NAMALWA (cell line): ENCODE measurements at places on chromosomes 6 and 20.

GRCh38 chr6:89790403-89790802 lies 29.2 kb downstream of the MDN1 start:
- no peak for DNase-seq

DNA sequence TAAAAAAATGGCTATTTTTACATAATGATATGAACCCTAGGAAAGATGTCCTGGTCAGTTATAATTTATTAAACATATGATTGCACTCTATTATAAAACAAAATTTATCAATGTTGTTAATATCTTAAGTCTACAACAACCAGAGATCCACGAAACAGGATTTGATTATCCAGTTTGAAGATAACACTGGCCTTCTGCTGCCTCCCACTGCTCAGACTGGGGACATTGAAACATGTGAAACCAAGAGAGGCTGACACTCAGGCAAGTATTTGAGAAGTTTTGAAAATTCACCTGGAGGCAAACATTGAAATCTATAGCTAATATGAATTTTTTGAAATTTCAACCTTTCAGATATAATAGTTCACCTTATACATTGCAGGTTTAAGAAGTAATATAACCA lies 219.3 kb upstream of the HSF2 start:
- DNase-seq, result no peak

DNA sequence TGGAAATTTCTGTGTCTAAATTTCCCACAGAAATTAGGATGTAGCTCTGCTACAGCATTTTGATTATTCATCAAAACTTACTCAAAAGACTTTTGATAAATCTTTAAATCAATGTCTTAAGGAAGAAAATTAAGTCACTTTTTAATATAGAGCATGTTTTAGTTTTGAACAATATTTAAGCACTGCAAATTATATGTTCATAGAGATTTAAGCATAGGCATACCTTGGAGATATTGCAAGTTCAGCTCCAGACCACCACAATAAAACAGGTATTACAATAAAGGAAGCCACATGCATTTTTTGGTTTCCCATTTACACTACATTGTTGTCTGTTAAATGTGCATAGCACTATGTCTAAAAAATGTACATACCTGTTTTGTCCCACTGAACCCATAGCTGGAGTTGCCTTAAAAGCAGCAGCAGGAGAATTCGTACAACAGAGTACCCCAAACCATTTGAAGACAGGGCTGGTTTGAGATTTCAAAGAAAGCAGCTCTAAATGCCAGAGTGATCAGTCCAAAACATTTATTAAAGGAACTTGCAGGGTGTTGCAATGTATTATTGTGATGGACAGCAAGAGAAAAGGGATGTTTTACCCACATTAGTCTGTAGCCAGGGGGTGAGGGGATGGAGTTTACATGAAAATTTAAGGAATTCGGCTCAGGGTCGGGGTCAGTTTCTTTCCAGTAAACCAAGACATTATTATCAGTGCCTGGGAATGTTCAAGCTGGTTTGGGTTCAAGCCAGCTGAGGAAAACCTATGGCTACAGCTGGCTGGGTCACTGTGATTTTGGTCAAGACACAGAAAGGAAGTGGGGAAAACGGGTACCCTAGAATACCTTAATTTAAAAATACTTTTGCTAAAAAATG lies 6.3 kb upstream of the LOC128125822 start:
- no peak for DNase-seq

GRCh38 chr6:47260021-47260420 lies 49.7 kb downstream of the TNFRSF21 start:
- DNase-seq, result no peak

DNA sequence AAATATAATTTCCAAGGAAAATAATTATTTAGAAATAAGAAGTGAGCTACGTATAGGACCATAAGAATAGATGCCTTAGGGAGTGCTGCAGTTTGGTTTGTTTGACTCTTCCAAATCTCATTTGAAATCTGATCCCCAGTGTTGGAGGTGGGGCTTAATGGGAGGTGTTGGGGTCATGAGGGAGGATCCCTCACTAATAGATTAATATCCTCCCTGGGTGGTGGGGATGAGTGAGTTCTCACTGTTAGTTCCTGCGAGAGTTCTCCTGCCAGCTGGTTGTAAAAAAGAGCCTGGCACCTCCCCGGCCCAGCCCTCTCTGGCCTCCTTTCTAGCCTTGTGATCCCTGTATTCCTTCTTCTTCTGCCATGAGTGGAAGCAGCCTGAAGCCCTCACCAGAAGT lies 69.3 kb downstream of the RCAN2 start:
- no peak for DNase-seq

DNA sequence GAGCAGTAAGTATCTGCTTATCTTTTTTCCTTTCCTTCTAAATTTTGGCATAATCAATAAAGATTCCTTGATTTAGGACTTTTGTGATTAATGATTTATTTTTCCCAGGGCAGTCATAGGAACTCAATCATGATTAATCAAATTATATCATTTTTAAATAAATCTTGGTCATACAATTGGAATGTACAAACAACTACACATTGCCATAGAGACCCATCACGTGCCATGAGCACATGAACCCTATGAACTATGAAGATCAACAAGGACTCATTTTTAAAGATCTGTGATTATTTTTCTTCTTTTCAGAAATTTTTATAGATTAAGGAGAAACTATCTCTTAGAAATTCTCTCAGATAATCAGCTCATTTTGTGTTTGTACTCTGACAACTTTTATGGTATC lies 622.4 kb downstream of the BCKDHB start:
- no peak for DNase-seq

GRCh38 chr6:2952557-2953095 lies 18.7 kb downstream of the SERPINB6 start:
- DNase-seq, result peak; percentile 86

- DNase-seq, result no peak
Observed at GRCh38 chr6:144651234-144651633, 366.1 kb downstream of the UTRN start.

GRCh38 chr6:158545043-158545966 lies 14.6 kb upstream of the TMEM181 start:
- no peak for DNase-seq

DNA sequence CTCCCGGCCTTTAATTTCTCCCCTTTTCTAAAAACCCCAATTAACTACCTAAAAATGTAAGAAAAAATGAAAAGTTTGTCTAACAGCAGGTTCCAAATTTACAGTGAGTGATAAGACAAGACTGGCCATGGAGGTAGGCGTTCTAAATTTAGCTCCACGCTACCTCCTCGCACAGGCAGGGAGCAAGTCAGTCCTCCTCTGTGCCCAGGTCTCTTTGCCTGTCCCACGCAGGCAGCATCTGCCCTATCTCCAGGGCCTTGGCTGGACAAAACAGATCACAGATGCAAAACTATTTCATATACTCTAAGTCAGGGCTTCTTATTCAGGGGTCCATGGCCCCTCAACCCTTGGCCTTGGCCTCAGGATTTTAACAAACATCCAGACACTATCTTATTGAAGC lies 98.0 kb upstream of the JARID2 start:
- no peak for DNase-seq

- DNase-seq, result peak; percentile 2
Observed at GRCh38 chr6:2020909-2021308, 224.5 kb downstream of the GMDS start.

DNA sequence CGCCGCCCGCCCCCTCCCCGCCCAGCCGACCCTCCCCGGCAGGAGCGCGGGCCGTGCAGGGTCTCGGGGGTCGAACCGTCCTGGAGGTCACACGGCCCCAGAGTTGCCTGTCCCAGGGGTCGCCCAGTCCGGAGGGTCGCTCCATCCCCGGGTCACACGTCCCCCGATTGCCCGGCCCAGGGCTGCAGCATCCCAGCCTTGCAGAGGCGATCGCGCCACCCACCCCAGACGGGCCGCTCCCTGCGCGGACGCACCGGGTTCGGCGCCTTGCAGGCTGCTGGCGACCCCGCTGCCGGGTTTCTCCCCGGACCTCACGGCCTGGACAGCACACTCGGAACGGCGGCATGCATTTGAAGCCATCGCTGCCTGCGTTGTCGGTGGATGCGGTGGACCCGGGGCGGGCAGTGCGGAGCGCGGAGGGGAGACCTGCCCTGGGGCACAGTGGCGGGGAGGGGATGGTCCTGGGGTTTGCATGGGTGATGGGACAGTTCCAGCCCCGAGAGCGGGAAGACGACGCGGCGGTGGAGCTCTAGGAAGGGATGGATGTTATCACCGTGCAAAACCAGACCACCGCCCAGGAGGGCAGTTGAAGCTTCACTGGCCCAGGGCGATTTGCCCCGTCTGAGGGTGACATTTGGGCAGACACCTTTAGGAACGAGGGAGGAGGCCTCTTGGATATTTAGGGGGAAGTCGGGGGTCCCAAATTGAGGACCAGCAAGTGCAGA lies 22.7 kb upstream of the FRMD1 start:
- DNase-seq, result no peak

GRCh38 chr20:34637245-34638038 lies 39.5 kb downstream of the PIGU start:
- no peak for DNase-seq

DNA sequence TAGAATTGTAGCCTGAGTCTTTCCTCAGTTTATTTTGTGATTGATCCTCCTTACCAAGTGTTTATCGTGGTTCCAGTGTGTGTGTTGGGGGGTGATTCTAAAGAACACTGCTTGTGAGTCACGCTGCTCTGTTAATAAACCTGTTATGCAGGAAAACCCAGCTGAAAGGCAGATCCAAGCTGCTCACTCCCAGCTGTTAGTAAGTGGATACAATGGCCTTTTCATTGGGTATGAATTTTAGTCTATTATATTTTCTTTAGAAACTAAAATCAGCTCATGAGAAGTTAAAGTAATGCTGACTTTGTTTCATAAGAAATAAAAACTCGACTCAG lies 12.2 kb upstream of the DSTN start:
- no peak for DNase-seq

DNA sequence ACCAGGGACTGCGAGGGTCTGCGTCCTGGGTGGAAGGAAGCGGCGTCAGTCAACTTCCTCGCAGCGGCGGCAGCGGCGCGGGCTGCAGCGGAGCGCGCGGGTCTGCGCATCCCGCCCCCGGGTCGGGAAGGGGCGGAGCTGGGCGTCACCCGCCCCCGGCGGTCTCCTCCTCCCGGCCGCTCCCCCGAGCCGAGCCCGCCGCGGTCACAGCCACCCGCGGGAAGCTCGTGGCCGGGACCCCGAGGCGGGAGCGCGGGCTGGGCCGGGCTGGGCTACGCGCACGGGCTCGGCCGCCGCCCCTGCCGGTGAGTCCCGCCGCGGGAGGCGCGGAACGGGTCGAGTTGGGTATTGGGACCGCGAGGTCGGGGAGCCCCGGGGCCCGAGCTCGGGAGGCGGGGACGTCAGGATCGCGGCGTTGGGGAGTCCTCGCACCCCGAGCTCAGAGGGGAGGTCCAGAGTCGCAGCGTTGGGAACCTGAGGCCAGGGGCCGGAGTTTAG lies at the start of gene PAQR8:
PAQR8 (plus strand) TSS at position 207 of the 498 bp plus-strand sequence. CDS start 41,063 bp downstream, outside the sequence.
- DNase-seq, result peak; percentile 76
